NCI-H510A (cell line): ENCODE measurements at places on chromosomes 2 and 18.

- DNase-seq = no peak
Measured at GRCh38 chr2:174338147-174338605, 3.4 kb downstream of the SP9 start.

DNA sequence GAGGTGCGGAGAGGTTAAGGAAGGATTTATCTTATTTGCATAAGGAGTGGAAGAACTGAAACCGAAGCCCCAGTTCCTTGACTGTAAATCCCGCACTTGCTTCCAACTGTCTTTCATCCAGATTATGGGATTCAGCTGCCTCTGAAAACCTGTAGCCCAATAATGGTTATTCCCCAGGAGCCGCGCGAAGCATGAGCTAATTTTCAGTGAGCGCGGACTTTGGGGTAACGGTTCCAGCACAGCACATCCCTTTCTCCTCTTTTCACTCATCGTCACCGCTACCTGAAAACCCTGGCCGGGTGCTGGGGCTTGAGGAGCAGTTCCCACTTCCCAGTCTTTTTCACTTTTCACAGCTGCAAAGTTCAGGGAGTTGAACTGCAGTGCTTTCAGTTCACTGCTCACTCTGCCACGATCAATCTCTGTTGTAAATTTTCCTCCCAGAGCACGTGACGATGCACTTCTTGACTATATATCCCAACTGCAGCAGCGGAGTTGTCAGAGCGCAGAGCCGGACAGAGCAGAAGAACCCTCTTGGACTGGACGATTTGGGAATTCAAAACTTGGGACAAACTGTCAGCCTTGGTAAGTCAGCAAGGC, at the start of gene KCNE4:
TSS of gene KCNE4 (plus strand) at position 498 of the 597 bp plus-strand sequence. CDS start 641 bp downstream, outside the sequence.
- no peak for DNase-seq

GRCh38 chr2:111249806-111250205, 129.1 kb downstream of the BCL2L11 start:
- DNase-seq = no peak

- no peak for DNase-seq
Measured at GRCh38 chr18:75745147-75745546, 317.6 kb upstream of the SMIM21 start.

GRCh38 chr18:63823516-63824219, 48.5 kb downstream of the SERPINB7 start:
- no peak for DNase-seq

DNA sequence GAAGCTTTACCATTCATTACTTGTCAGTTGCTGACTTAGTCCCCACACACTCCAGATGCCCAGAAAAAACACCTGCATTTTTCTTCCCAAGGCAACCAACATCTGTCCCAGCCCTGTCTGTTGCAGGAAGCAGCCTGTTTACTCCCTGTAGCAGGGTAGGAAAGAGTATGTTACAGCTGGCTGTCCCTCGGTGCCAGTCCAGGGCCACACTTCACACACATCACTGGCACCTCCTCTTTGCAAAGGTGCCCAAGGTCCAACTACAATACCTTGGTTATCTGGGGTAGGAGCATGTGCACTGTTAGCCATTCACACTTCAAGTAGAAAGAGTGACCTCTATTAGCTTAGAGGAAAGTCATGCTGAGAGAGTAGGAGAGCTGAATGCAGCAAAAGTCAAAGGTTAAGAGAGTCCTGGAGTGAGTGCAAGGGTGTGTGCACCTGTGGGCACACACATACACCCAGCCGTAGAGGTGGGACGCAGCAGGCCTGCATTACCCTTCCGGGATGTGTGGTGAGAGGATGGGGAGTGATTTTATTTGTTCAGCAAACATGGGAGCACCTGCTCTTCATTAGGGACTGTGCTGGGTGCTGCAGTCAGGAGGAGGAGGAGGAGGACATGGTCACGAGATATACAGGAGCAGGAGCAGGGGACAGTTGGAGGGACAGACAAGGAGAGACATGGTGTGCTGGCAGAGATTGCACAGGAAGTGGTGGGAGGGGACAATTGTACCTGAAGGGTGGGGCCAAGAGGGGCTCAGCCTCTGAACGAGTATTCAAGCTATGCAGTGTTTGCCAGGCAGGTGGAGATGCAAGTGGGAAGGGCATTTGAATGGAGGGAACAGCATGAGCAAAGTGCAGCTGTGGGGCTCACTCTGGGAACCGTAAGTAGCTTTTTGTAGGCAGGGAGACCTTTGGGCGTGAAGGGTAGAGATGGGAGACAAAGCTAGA, 69.8 kb downstream of the TSN start:
- peak; percentile 87 for DNase-seq

GRCh38 chr2:23435250-23436035, 50.5 kb downstream of the KLHL29 start:
- no peak for DNase-seq

DNA sequence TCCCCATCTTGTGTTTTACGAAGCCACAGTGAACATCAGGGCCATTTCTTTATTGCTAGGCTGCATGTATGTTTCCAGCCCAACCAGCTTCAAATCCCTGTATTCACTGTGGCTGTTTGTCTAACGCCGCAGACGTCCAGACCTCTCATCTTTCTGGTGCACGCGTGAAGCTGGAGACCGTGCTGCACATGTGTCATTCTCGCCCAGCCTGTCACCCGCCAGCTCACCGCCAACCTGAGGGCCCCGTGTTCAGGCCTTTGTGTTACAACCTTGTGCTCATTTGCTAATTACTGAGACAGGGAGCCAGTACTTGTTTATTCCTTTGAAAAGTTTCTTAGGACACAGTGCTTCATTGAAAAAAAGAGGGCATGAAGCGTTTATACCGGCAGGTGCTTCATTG, 21.4 kb downstream of the SALL3 start:
- DNase-seq = peak; percentile 20

DNA sequence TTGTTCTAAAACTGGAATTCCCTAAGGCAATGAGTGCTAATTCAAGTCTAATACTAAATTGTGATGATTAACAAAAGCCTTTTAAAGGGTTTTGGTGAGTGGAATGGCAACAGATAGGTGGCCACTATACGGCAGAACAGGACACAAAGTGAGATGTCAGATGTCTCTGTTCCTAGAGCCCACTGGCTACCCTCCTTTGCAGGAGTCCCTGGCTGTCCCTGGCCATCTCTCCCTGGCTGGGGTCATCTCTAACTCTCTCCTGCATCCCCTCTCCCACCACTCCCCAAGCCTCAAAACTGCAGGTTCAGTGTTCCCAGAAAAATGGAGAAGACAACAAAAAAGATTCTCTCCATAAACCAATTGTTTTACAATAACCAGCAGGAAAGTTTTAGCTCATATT, 79.2 kb downstream of the MDH1 start:
- DNase-seq = no peak

- no peak for DNase-seq
Measured at GRCh38 chr2:126315828-126316227, 340.1 kb upstream of the GYPC start.

GRCh38 chr2:233708942-233709341, 3.8 kb upstream of the UGT1A5 start:
- no peak for DNase-seq

DNA sequence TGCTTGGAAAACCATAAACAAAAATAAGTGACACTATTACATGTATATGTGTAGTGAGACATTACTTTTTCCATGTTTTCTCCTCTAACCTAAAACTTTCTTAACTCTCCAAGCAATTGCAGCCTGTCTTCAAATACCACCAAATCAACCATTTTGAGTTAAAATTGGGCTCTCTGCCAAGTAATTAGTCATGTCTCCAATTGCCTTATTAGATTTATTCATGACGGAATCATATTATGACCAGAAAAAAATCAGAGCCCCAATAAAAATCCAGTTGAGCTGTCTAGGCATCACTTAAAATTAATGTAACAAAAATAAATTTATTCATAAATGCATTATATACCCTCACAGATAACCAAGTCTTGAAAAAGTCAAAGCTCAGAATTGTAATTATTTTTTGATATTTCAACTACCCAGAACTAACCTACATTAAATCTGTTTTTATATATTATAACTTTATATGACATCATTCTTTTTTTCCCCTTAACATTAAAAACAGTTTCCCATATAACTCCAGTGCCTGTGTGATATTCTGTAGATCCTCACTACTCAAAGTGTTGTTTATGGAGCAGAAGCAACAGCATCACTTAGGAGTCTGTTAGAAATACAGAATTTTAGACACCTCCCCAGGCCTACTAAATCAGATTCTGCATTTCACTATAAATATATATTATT, 157.0 kb downstream of the ERBB4 start:
- no peak for DNase-seq

DNA sequence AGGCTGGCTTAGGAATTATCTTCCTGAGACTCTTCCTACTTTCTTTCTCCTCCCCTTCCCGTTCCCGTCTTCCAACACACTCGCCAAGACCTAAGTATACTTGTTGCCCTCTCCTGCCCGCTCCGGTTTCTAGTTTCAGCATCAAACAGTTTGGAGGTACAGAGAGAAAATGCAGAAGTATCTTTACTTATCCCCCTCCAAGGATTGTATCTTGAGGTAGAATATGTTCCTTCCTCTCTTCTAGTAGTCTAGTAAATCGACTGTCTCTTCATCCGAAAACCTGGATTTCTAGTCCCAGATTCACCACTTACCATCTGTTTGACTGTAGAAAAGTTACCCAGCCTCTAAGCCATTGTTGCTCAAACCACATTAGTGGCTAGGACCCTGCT, 755 bp downstream of the EIF4E2 start:
- no peak for DNase-seq

GRCh38 chr2:25885933-25886332, 7.6 kb upstream of the ASXL2 start:
- no peak for DNase-seq

- no peak for DNase-seq
Measured at GRCh38 chr2:54531558-54531957, 75.4 kb downstream of the SPTBN1 start.

DNA sequence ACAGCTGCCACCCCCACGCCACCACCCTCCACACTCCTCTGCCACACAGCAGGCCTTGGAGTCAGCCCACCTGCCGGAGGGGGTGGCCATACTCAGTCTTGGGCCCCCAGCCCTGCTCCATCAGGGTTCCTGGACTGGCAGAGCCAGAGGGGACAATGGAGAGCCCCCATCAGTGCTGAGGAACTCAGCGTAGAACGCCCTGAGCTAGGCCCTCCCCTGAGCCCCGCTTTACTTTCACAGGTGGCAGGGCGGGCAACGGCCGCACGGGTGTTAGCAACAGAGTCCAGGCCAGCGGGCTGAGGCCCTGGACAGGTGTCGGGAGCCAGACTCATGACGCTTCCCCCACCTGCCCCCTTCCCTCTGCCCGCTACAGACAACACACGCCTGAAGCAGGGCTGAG, 47.1 kb downstream of the FOSL2 start:
- no peak for DNase-seq

GRCh38 chr18:59228351-59228750, 8.4 kb downstream of the GRP start:
- DNase-seq = no peak

DNA sequence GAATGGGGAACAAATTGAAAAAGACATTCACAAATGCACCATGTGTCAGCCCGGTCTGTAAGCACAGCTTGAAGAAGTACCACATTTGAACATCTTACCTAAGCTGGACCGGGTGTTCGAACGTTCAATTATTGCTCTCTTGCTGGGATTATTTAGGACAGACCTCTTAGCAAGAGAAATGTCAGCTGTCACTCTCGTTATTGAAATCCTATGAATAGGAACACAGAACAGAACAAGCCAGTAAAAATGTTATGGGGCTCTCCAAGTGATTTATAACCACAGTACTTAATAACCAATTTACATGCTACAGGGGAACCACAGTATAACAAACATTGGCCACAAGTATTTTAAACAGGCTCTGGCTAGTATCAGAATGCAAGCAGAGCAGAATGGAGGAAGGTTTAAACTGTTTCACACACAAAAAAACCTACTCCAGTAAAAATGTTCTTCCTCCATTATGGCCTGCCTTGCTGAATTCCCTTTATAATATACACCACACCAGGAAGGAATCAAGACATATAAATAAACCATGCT, 32.5 kb upstream of the ARL5A start:
- DNase-seq = no peak
